ENCODE measurements at places on chromosomes 11 and 22. TPM values are rescaled to one million over a fixed set of nuclear protein-coding genes. Genes with fewer than 3 reads are reported as not detected.

GAS2L1 gene
- 16.3 TPM for total RNA-seq

TBC1D10A gene
- 7.8 TPM for total RNA-seq

NXPE2 gene
- not detected for total RNA-seq

CADM1 gene
- 20.8 TPM for total RNA-seq

MS4A6E gene
- not detected for total RNA-seq
